Foreskin keratinocyte (primary cell): ENCODE measurements at places on chromosomes 13 and 19.

- peak; percentile 62 for DNase-seq
Observed at GRCh38 chr13:49627831-49628652, at the start of gene ARL11. ARL11 (plus strand) TSS chr13:49628507; CDS start chr13:49630448, 1,941 bp downstream.

- DNase-seq: no peak
Observed at GRCh38 chr13:105377452-105377851, 1158.0 kb downstream of the EFNB2 start.

DNA sequence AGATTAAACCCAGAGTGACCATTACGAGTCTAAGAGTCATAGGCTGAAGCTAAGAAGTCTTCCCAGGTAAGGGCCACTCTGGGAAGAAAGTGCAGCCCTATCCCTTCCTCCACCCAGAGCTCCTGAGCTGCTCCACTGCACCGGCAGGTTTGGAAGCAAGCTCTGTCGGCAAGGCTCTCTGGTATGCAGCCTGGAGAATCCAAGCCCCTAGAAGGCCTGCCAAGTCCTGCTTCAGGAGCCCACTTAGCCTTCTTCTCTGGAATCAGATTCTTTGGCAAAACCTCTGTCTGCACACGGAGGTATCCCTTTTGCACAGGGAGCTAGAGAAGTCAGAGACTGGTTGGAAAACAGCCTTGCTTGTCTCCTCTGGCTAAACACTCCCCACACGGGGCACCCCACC lies 58.5 kb downstream of the CEBPG start:
- DNase-seq: no peak

GRCh38 chr13:100675661-100676129 lies 1.1 kb upstream of the TMTC4 start:
- DNase-seq: no peak

DNA sequence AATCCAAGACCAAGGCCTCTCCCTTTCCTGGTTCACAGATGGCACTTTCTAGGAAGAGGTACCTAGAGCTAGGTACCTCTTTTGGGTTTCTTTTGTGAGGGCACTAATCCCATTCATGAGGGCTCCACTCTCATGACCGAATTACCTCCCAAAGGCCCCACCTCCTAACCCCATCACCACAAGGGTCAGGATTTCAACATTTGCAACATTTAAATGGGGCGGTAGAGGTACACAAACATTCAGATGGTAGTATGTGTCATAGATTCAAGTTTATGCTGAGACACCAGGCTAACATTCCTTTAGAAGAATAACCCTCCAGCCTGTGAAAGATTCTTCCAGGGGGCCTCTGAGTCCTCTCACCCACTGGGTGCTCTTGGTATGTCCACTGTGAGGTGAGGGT lies 116.3 kb downstream of the FOXO1 start:
- DNase-seq: peak; percentile 75

DNA sequence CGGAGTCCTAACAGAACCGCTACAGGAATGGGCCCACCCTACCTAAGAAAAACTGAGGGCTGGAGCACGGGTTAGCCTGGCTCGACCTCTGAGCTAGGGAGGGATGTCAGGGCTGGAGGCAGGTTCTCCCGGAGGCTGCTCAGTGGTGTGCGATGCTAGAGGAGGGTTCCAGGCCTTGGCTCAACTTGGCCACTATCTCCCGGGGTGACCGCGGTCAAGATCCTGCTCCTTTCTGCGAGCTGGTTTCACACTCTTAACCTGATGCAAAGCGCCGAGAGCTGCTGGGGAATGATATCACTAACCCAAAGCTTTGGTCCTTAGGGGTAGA lies 301 bp downstream of the POP4 start:
- DNase-seq: no peak

- DNase-seq: no peak
Observed at GRCh38 chr13:28356561-28357021, 138.3 kb downstream of the FLT1 start.

DNA sequence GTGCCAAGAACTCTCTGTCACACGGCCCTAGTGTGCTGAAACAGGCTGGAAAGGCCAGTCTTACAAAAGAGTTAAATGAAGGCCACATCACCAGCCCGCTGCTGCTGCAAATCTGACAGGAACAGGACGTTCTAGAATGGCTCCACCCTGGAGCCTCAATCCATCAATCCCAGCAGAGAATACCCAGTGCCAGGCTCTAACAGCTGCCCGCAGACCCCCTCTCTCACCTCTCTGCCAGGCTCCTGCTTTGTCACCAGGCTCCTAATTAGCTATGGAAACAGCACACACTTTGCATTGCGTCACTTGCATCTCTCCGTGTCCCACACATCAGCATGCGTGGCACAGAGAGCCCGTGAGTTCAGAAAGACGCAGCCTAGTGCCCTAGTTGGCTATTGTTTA lies 314.1 kb downstream of the FOXO1 start:
- no peak for DNase-seq

GRCh38 chr19:4416268-4416667 lies 13.8 kb downstream of the CHAF1A start:
- DNase-seq: no peak

DNA sequence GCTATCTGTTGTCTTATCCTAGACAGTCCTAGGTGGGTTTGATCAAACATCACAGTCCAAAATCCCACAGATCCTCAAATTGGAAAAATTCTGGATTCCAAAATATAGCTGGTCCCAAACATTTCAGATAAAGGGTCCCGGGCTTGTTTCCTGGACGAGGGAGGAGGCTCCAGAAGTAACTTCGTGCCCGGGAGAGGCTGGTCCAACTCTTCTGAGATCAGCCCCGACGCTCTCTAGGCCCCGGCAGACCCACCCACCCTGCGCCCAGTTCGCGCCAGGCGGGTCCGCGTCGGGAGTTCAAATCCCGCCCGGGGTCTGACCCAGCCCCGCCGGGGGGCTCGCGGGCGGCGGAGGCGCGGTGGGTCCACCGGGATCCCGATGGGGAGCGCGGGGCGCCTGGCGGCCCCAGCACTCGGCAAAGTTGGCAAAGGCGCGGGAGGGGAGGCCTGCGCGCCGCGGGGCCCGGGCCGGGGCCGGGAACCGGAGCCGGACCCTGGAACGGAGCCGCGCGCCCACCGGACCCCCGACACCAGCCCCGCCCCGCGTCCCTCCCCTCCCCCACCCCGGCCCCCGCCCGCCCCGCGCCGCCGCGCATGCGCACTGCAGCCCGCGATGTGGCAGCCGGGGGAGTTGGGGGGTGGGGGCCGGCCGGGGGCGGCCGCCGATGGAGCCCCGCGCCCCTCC lies 513 bp downstream of the MIER2 start:
- no peak for DNase-seq

- DNase-seq: no peak
Observed at GRCh38 chr19:39070888-39071287, 13.3 kb upstream of the ACP7 start.

DNA sequence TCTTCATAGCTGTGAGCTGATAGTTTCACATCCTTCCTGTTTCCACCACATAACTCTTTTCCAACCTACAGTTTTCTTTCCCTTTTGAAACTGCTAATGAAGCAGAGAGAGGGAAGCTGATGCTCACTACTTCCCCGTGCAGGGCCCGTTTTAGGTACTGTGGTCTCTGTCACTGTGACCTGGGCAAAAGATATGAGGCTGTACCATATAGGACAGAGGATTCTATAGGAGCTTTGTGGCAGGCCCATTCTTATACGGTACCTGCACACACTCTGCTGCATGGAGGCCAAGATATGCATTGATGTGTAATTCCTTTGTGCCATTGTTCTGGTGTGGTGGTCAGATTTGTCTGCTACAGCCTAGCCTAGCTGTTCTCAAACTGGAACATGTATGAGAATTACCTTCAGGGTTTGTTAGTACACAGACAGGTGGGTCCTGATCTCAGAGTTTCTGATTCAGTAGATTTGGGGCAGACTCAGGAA lies 577.3 kb downstream of the LMO7 start:
- DNase-seq: no peak

DNA sequence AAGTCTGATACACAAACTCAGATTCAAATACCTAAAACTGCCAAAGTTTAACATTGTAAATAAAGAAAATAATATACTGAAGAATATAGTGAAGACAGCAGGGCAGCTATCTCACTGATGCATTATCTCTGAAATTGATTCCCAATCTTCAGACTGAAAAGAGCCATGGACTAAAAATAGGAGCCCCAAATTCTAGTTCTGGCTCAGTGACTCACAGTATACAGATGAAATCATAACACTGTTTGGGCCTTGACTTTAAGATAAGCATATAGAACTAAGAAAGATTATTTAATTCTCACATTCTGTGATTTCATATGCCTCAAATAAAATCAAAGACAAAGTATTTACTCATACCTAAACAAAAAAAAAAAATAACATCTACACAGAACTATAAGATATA lies 53.9 kb downstream of the RBM26 start:
- no peak for DNase-seq

DNA sequence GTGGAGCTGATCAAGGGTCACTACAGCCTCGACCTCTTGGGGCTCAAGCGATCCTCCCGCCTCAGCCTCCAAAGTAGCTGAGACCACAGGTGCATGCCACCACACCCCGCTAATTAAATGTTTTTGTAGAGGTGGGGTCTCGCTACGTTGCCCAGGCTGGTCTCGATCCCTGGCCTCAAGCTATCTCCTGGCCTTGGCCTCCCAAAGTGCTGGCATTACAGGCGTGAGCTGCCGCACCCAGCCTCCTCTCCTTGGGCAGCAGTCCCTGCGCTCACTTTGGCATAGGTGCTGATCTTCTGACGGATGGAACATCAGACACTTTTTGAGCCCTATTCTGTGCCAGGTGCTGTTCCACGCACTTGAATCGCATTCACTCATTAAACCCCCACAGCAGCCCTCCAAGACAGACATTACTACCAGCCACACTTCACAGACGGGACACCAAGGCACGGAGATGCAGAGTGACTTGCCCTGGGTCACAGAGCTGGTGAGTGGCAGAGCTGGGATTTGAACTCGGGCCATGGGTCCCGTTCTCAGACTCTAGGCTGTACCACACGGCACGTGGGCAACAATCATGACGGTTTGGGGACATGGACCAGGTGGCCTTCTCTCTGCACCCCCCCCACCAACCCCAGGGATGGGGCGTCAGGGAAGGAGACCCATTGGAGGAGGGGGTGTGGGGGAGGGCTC lies 3.2 kb downstream of the MEIS3 start:
- no peak for DNase-seq

GRCh38 chr13:67223742-67224141 lies 6.4 kb downstream of the PCDH9 start:
- DNase-seq: no peak

DNA sequence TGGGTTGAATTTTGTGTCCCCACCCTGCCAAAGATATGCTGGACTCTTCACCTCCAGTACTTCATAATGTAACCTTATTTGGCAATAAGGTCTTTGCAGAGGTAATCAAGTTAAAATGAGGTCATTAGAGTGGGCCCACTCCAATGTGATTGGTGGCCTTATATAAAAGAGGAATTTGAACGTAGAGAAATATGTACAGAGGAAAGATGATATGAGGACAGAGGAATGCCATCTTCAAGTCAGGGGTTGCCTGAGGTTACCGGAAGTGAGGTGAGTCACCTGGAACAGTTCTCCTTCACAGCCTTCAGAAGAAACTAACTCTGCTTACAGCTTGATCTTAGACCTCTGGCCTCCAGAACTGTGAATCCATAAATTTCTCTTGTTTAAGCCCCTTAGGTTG lies 69.9 kb downstream of the GPC5 start:
- peak; percentile 81 for DNase-seq

GRCh38 chr13:19184176-19184575 lies 2.6 kb upstream of the TUBA3C start:
- no peak for DNase-seq

DNA sequence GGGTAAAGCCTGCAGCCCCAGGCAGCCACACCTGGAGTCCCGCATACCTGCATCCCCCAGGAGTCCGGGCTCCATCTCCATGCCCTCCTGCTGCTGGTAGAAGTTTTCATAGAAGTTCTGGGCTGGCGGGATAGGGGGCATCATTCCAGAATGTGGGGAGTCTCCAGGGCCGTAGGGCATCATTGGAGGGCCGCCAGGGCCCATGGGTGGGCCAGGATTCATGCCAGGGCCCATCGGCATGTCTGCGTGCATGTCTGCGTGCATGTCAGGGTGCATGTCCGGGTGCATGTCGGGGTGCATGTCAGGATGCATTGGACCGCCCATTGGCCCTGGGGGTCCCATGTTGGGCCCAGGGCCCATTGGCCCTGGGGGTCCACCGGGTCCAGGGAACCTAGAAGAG lies 23.3 kb upstream of the TMEM160 start:
- no peak for DNase-seq

GRCh38 chr19:15253513-15253912 lies 21.3 kb upstream of the EPHX3 start:
- no peak for DNase-seq

DNA sequence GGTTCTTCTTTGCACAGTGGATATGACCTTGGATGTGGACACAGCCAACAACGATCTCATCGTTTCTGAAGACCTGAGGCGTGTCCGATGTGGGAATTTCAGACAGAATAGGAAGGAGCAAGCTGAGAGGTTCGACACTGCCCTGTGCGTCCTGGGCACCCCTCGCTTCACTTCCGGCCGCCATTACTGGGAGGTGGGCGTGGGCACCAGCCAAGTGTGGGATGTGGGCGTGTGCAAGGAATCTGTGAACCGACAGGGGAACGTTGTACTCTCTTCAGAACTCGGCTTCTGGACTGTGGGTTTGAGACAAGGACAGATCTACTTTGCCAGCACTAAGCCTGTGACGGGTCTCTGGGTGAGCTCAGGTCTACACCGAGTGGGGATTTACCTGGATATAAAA lies 9.4 kb downstream of the RFPL4AL1 start:
- DNase-seq: no peak

DNA sequence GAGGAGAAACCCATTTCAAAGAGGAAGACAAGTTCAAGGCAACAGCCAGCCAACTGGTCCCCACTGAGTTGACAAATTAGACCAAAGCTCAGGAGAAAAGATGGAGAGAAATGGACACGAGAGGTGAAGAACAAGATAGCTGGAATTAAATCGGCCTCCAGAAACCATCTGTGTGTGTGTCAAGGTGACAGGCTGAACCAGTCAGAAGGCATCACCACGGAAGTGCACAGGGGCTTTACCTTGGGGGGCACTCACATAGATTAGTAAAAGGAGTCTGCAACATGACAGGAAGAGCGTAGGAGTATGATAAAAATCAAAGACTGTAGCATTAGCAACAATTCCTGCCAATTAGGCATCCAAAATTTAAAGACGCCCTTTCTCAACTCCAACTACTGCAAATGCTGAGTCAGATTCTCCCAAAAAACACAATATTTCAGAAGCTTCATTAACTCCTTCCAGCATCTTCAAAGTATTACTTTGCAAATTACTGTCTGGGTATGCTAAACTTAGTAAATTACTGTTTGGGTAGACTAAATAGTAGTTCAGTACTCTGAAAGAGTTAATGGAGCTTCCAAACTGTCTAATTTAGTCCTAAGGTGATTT lies 66.2 kb downstream of the FOXO1 start:
- DNase-seq: no peak

GRCh38 chr19:29311191-29311790 lies 98.3 kb upstream of the UQCRFS1 start:
- no peak for DNase-seq

- no peak for DNase-seq
Observed at GRCh38 chr13:30849611-30850010, 56.5 kb upstream of the MEDAG start.

- no peak for DNase-seq
Observed at GRCh38 chr13:84455143-84455905, 573.0 kb upstream of the SLITRK1 start.

GRCh38 chr13:41611385-41611784 lies 154.0 kb downstream of the RGCC start:
- no peak for DNase-seq

GRCh38 chr19:7540761-7541474 lies 5.4 kb downstream of the PNPLA6 start:
- no peak for DNase-seq
